Globus pallidus (tissue), 1 donor: ENCODE measurements at places on chromosomes 7 and 10.

- no peak for DNase-seq
Observed at GRCh38 chr10:16814012-16814411, 3.2 kb downstream of the RSU1 start.

GRCh38 chr7:107678110-107678753 is 17.6 kb downstream of the SLC26A4 start:
- DNase-seq: no peak

DNA sequence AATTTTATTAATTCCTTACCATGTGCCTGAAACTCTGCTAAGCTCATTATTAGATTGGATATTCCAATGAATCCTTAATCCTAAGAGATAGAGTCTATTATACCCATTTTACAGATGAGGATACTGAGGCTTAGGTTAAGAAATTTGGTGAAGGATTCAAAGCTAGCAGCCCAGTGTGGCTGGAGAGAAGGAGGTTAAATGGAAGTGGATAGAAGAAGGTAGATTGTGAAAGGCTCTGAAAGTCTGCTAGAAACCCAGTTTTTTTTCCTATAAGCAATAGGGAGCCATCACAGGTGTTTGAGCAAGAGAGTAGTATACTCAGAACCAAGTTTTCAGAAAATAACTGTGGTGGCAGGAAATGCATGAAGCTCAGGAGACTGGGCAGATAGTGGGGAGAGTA is 265.8 kb upstream of the NEBL start:
- no peak for DNase-seq

GRCh38 chr7:137492889-137493288 is 149.4 kb upstream of the PTN start:
- no peak for DNase-seq

GRCh38 chr7:33550979-33551378 is 354.4 kb upstream of the BMPER start:
- no peak for DNase-seq

DNA sequence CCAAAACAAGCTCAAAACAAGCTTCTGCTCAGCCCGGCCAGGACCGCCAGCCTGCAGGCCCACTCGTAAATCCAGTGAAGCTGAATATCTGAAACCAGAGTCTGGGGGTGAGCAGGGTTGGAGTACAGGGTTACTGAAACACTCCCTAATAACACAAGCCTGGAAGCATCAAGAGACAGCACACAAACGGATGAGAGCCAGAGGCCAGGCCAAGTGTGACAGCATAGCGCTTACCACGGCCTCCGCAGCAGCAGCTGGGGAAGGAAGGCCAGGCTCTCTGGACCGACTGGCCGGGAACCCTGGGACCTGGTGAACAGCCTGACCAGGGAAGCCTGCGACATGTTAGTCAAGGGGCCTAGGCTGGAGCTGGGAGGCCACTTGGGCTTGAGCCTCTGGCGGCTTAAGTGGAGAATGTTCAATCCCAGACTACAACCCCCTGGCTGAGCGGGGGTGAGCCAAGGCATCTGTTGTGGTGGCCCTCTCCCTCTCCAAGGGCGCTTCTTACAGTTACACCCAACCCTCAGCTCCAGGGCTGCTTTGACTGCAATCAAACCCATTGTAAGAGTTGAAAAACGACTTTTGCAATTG is 21.7 kb upstream of the RNF32 start:
- DNase-seq: no peak

DNA sequence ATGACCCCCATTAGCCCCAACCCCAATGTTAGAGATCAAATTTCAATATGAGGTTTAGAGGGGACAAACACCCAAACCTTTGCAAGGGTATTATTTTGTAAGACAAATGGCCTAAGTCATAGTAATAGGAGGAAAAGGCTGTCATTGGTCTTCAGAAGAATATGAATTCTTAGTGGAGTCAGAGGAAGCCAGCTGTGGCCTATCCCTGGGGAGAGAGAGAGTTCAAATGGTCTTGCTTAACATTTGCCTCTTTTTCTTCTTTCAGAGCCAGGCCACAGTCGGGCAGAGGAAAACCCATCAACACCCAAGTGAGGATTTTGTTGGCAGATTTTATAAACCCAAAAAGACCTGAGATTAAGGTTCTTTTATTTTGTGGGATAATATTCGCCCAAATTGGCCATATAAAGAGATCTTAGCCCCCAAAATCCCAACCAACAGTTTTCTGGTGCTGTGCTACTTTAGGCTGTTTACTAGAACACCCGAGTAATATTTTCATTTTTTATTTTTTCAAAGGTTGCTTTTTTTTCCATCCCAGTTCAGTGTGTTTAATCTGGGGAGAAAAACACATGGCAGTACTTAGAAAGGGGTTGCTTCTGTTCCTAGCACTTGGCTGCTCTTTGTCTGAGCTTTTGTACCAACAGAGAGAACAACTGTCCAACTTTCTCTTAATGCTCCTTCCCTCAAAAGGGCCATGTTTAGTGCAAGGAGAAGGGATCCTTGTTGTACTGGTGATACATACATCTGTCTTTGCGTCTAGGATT is 26.8 kb upstream of the ARMC3 start:
- no peak for DNase-seq

DNA sequence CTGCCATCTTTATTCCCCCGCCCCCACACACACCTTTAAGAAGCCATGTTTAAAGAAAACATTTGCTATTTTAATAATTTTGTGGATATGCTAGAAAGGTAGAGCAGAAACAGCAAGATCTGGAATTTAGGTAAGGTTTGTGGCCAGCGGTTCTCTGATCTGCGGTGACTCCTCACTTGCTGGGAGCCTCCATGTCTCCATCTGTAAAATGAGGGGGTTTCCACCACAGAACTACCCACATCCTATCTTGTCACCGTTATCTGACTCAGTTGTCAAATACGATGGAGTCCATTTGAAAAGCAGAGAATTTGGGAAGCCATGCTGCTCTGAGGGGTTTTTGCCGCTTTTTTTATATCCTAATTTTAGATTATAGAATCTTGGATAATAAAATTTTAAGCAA is 23.3 kb downstream of the MACC1 start:
- DNase-seq: no peak

DNA sequence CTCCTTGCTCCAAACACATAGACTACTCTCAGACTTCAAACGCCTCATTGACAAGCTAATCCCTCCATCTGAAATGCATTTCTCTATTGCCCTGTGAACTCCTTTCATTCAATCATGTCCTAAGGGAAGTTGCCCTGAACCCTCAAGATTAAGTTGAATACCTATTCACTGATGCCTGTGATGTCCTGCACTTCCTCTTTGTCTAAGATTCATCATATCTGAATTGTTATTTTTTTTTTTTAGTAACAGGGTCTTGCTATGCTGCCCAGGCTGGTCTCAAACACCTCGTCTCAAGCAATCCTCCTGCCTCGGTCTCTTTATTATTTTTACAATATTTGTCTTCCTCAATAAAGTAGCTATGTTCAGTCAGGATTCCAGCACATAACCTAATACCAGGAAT is 3.2 kb downstream of the PSMA2 start:
- no peak for DNase-seq

DNA sequence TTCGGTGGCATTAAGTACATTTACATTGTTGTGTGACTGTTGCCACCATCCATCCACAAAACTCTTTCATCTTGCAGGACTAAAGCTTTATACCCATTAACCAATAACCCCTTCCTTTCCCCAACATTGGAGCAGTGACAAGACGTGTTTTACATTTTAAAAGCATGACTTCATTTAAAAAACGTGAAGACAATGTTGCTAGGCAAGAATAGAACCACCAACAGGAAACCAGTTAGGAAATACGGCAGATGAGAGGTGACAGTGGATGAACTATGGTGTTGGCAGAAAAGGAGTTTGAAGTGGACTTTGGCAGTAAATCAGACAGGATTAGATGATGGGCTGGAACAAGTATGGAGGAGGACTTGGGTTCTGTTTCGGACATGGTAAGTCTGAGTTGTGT is 17.0 kb downstream of the TMEM236 start:
- DNase-seq: no peak

DNA sequence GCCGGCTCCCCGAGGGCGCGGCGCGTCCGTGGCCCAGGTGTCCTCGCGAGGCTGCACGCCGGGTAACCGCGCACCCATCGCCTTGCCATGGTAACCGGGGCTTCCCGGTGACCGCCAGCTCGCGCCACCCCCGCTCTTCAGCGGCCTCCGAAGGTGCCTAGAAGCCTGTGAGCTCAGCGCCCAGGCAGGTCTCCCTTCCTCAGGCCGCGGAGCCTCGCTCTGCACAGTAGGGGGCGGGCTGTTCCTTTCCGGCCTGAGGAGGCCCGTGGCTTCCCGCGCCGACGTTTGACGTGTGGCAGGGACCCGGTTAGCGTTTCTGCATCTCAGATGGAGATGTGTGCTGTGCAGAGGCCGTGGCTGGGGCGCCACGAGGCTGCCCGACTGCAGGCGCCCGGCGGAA is 117.1 kb downstream of the DYNC2I1 start:
- DNase-seq: no peak

DNA sequence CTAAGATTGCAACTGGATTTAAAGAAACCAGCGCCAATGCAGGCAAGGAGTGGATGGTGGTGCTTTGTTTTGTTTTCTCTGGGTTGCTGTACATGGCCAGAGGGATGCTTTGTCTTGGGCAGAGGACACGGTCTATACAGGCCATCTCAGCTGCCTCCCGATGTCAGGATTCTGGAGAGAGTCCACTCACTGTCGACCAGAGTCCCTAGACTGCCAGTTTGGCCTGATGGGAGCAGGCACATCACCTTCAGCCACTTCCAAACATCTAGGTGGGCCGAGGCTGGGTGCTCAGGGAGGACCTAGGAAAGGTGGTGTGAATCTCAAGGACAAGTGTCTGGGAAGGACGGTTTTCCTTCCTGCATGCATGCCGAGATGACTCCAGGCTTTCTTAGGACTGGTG is 152.1 kb downstream of the BUB3 start:
- DNase-seq: no peak
